ENCODE measurements at places on chromosomes 1 and 21.

GRCh38 chr21:45330851-45331261, 43.2 kb upstream of the POFUT2 start:
- DNase-seq = no peak

DNA sequence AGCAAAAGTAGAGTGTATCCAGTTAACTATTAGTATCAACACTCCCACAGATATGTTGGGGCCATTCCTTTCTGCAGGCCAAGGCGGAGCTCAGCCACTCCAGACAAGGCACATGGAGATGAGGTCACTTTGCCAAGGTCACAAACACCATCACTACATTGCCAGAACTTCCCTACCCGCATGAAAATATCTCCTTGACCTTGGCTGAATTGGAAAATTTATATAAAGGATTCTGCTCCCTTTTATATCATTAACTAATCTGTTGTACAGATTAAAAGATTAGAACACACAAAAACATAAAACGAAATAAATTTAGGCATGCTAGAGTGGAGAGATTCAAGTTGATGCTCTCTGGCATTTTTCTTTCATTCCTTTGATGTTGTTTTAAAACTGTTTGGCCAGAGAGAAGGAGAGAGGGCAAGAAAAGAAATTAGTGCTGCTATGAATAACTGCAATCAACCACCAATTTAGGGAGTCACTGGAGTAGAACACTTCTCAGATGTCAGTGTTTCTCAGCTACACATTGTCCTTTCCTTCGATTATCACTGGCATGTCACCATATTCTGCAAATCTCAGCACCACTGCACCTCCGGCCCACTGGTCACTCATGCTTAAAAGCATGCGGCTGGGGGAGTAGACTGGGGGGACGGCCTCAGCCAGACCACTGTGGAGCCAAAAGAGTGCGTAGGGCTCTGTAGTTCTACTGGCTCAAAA, 78.7 kb upstream of the ATP1B1 start:
- no peak for DNase-seq

DNA sequence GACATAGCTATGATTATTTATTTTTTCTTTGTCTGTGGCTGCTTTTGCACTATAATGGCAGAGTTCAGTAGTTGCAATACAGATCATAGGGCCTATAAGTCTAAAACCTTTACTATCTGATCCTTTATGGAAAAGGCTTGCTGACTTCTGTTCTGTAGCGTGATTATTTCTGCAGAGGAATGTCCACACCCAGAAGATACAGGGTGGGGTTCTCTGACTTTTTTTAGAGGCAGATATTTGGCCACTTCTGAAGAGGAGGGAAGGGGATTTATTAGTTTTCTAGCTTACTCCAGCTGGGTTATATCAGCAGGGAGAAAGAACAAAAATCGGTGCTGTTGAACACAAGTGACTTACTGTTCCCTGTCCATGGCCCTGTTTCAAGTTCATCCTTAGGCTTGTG, 97.6 kb downstream of the RPE65 start:
- no peak for DNase-seq

- no peak for DNase-seq
These were observed 257.2 kb upstream of the AJAP1 start for GRCh38 chr1:4397196-4397595.

DNA sequence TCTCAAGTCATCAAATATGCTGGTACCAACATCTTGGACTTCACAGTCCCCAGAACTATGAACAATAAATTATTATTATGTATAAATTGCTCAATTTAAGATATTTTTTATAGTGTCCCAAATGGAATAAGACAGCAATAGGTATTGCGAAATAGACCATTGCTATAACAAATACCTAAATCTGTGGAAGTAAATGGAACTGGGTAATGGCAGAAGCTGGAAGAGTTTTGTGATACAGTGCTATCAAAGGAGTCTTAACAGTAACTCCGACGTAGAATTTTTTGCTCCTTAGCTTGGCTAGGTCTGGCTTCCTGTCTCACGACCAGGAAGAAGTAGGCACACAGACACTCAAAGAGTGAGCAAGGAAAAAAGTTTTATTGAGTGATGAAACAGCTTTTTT, 1791.5 kb downstream of the PLA2G4A start:
- DNase-seq = no peak

DNA sequence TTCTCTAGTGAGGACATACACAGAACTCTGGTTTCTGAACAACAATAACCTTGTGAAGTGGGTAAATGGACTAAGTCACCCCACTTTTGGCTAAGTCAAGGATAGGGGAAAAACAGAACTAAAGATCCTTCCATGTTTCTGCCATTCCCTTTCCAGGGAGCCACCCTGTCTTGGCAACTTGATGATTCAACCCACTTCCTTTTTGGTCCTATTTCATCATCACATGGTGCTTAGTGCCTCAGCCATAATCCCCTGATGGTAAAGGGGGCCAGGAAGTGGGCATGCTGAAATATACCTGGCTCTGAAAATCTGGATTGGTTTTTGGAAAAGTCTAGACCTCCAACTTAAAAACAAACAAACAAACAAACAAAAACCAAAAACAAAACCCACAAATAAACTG, 206.4 kb upstream of the FOXD3 start:
- no peak for DNase-seq

- no peak for DNase-seq
These were observed 243.0 kb downstream of the TOMM20 start for GRCh38 chr1:234885601-234886000.

- DNase-seq = no peak
These were observed 139.8 kb downstream of the ADSS2 start for GRCh38 chr1:244311784-244312532.

GRCh38 chr1:84348759-84349158, 47.3 kb downstream of the SAMD13 start:
- DNase-seq = no peak

DNA sequence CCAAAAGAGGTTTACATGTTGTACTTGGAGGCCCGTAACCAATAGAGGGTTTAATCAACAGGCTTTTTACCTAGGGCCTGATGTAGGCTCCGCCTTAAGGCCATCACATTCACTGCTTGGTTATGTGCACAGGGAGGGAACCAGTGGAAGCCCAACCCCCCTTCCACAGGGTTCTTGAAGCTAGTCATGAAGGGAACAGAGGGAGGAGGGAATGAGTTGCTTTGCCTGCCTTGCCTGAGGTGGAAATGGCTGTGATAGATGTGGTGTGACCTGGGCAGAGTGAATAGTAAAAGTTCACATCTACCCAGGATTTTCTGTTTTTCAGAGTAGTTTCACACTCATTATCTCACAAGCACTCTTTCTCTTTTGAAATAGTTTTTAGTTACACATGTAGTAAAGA, 215.1 kb downstream of the ST6GALNAC3 start:
- DNase-seq = no peak

GRCh38 chr1:228369608-228370438, 36.8 kb downstream of the TRIM11 start:
- DNase-seq = no peak

GRCh38 chr1:6092211-6092610, 46.5 kb downstream of the KCNAB2 start:
- DNase-seq = no peak

GRCh38 chr1:99600782-99601181, 45.1 kb upstream of the PALMD start:
- no peak for DNase-seq

GRCh38 chr1:98323388-98323787, 338.1 kb upstream of the SNX7 start:
- DNase-seq = no peak

- no peak for DNase-seq
These were observed 68.1 kb downstream of the VWA5B1 start for GRCh38 chr1:20358761-20359263.

DNA sequence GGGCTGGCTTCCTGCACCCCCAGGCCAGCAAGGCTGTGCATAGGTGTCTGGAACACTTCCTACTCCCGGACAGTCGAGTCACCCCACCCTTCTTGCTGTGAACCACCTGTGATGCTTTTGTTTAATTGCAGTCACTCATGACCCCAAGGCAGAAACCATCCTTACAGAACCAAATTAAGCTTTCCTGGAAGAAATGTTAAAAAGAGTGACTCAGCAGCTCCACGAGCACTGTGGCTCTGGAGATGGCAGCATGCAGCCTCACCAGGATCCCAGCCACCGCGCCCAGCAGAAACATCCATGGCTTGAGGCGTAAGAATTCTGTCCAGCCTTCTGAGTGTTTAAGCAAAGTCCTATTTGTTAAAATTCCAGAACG, 28.8 kb downstream of the SNAP47 start:
- no peak for DNase-seq

- DNase-seq = no peak
These were observed 446.7 kb upstream of the B3GALT2 start for GRCh38 chr1:193633093-193633492.

Data from smooth muscle cell of the brain vasculature (primary cell).